ENCODE measurements at places on chromosomes 5 and 9. TPM values are rescaled to one million over a fixed set of nuclear protein-coding genes. Genes with fewer than 3 reads are reported as not detected.

IL13 gene
- total RNA-seq, result not detected

DNA sequence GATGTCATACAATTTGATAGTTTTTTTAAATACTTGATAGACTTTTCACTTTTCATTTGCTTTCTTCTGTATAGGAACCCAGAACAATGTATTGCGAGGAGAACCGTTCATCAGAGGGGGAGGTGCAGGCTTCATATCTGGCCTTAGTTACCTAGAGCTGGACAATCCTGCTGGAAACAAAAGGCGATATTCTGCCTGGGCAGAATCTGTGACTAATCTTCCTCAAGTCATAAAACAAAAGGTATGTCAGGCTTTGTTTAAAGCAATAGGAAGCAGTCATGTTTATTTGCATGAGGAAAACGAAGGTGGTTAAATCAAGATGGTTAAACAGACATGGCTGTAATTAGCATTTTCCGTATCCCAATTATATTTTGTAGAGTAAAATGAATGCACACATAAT lies 46.0 kb downstream of the C7 start:
- DNase-seq, result no peak

NR5A1 gene
- not detected for total RNA-seq

DNA sequence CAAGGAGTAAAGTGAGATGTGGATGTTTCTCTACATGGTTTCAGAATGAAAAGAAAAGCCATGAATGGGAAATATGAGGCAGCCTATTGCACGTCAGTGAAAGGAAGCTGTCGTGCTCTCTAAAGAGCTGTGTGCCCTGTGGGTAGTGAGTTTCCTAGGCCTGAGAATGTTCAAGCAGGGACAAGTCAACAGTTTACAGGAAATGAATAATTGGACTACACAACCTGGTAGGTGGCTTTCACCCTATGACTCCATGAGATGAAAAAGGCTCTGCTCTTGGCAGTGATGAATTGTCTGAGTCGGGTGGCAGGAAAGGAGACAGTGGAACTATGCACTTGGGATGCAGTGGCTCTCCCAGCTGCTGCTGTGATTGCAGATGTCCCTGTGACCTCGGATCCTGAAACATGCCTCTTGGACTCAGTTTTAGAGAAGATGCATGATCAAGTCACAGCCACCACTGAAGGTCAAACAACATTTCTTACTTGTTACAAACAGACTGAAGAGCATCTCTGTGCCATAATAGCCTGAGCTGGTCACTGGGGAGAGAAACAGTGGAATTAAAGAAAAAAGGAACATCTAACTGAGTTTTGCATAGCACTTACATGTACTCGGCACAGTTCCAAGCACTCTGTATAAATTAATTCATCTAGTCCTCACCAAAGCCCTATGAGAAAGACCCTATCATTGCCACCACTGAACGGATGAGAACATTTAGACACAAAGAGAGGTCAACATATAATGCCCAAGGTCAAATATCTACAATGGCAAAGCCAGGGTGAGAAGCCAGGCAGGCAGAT lies 293.7 kb downstream of the SPOCK1 start:
- DNase-seq, result no peak

IRX2 gene
- not detected for total RNA-seq

- DNase-seq, result no peak
Measured at GRCh38 chr9:86547571-86547970, 193.4 kb upstream of the TUT7 start.

GRCh38 chr9:12846035-12846434 lies 71.2 kb downstream of the LURAP1L start:
- DNase-seq, result no peak

DNA sequence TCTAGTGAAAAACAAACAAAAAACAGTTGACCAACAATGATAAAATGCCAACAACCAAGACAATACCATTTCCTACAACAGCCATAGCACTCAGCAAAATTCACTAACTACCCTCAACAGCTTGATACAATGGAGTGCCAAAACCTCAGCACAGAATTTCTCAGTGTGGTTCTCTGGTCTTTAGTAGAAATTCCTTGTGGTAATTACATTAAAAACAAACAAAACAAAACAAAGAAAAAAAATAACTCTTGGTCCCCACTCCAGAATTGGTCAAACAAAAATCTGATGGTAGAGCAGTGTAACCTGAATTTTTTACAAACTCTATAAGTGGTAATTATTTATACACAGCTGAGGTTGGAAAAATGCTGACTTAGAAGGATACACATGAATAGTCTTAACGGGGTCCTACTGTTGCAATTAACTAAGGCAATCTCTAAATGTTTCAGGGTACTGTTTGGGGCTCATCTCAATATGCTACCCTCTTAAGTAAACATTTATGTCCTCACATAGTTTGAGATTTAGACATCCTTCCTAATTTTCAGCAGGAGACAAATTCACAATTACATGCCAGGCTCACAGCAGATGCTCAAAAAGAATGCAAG lies 13.8 kb downstream of the CSNK1A1 start:
- no peak for DNase-seq

PDGFRB gene
- total RNA-seq, result 20.8 TPM

GRCh38 chr9:36976371-36977030 lies 57.6 kb downstream of the PAX5 start:
- DNase-seq, result no peak

DNA sequence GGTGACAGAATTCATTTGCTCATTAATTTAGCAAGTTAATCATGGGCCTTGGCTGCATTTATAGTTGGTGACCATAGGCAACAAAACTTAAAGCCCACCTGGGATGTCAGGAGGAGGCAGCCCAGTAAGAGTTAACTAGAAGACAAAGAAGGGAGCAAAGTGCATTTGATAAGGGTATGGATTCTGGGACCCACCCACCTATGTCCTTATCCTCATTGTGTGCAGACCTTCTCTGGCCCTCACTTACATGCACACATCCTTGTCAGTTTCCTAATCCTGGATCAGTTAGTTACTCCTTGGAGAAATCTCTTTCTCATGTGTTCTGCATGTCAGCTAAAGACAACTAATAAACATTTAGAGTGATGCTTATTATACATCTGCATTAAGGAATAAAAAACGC lies 24.6 kb downstream of the MEF2C start:
- no peak for DNase-seq

DNA sequence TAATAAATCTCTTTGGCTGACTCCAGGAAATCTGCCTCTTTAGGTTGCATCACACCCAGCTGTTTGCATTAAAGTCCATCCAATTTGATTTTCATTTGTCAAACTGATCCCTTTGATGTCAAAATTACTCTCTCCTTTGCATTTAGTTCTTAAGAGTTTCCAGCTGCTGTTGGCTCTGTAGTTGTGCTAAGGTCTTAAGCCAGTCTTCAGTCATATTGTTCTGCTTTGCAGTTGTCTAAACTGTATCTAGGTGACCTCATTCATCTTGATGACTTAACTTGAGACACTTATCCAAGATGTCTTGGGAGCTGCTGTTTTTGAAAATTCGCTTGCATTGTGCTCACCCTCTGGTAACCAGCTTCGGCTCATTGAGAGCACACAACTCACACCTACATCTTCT lies 386.9 kb upstream of the TLE4 start:
- DNase-seq, result no peak

- no peak for DNase-seq
Measured at GRCh38 chr5:117779171-117779570, 1204.5 kb upstream of the SEMA6A start.

DNA sequence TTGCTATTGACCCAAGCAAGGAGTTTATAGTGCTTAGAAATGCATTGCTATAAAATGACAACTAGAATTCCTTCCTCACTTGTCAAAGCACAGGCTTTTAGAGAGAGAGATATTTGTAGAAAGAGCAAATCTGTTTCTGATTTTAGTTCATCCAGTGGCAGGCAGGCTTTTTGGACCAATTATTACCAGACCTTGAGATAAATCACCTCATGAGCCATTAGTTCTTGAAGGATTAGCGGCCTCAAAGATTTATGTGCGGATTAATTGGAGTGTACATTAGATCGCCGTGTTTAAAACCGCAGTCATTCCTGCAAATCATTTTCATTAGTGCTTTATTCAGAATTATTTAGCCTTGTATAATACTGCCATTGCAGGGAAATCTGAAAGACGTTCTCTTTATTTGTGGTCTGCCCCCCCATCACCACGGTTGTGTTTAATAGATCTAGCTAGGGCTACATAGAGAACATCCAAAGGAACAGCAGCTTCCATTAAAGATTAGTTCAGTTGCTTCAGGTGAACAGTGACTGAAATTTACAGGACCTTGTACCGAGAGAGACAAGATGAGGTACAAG lies 28.8 kb upstream of the TJP2 start:
- no peak for DNase-seq

All from transverse colon (tissue), 4 donors.